ENCODE measurements at places on chromosomes 6 and 20.

DNA sequence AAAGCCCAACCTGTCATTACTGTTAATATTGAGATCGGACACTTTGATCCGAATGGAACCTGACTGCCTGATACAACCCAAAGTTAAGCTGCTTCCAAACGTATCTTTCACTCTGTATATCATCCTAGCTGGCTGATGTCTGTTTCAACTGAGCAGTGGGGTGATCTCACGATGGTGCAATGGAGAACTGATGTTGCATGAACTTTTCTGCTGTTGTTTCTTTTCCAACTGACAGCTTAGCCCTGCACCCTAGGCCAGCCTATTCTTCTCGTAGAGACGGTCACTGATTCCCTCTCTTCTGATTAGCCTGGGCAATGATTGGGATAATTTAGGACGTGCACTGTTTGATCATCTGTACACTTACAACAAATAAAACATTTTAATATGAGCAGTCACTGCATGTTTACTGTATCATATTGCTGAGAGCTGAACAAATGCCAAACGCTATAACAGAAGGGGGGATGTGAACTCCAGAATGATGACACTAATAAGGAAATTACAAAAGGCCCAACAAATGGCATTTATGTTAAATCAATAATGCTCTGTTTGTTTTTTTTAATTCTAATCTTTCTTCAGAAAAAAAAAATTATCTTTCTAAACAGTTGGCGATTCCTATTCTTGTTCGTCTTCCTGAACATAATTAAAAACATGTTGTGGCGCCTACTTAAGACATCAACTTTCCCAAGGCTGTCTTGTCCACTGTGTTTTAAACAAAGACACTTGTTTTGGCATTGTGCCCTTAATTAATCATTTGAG, 184.8 kb downstream of the ZNF217 start:
- DNase-seq = no peak

DNA sequence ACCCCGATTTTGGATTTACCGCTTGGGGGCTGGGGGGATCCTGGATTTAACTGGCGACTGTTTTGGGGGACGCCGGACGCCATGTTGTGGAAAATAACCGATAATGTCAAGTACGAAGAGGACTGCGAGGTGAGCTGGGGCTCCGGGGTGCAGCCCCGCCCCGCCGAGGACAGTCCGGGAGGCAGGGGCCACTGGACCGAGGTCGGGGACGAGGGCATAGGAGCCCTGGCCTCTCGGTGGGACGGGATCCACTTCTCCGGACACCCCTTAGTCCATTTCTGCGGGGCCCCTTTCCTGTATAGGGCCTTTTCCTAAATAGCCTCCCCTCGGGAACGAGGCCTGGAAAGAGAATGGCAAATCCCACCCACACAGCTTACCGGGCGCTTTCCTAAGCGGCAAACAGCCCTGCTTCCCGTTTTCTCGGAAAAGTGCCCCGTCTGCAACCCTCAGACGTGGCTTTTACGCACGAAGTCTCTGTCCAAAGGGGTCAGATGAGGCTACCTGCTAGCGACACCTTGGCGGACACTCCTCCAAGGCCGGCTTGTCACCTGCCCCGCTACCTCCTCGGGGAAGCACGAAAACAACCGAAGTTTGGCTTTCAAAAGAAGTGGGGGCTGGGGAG, 469 bp downstream of the TFAP2C start:
- no peak for DNase-seq

DNA sequence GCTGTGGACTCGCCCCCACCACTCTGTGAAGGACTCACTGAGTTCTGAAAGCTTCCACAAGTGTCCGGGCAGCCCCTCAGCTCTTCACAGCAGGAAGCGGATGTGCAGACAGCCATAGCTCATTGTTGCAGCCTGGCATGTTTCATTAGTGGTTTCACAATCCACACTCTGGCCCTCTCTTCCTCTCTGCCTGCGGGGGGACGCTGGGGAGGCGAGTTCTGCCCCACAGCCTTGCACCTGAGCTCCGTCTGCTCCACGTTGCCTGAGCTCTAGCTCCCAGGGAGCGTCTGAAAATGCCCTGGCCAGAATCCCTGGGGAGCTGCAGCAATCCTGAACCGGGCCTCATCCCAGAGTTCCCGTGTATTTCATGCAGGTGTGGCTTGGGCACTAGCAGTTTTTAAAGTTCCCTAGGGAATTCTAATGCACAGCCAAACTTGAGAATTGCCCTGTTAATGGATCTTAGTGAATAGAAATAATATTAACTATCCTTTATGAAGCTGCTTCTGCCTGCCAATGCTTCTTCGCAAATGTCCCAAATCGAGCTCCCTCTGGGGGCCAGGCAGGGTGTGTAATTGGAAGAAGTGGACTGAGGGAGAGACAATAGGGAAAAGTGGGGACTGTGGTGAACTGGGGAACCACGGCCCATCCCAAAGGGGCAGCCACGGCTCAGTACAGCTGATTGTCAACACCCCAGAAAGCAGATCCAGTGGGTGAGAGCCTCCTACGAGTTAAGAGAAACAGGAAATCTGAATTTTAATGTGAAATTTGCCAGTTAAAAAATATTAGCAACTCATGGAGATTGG, 51.5 kb downstream of the CTCFL start:
- DNase-seq = peak; percentile 71

DNA sequence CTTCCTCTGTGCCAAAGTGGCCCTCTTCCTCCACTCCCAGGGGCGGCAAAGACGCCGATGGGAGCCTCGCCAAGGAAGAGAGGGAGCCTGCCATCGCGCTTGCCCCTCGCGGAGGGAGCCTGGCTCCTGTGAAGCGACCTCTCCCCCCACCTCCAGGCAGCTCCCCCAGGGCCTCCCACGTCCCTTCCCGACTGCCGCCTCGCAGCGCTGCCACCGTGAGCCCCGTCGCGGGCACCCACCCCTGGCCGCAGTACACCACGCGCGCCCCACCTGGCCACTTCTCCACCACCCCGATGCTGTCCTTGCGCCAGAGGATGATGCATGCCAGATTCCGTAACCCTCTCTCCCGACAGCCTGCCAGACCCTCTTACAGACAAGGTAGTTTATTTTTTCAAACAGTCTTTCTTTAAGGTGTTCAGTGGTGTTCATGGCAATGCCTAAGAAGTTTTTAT, 64.9 kb downstream of the FNDC1 start:
- DNase-seq = no peak

DNA sequence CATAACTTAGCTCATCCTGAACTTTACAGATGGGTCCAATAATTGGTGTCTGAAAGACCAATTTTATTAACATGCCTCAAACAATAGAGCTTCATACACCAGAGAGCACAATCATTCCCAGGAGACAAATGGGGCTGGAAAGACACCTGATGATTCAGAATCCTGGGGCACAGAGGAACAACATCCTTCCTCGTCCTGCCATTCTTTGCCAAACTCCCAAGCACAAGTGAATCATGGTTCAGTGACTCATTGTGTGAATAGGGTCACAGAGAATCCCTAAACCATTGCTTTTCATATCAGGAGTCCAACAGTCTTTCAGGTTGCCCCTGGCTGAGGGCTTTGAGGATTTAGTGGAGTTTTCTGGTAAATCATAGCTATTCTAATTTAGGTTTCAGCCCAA, 266.4 kb upstream of the BMP2 start:
- DNase-seq = no peak

GRCh38 chr6:151111670-151112069, 128.1 kb upstream of the AKAP12 start:
- no peak for DNase-seq

- DNase-seq = no peak
These were observed 7.8 kb upstream of the GFOD1 start for GRCh38 chr6:13495112-13495776.

DNA sequence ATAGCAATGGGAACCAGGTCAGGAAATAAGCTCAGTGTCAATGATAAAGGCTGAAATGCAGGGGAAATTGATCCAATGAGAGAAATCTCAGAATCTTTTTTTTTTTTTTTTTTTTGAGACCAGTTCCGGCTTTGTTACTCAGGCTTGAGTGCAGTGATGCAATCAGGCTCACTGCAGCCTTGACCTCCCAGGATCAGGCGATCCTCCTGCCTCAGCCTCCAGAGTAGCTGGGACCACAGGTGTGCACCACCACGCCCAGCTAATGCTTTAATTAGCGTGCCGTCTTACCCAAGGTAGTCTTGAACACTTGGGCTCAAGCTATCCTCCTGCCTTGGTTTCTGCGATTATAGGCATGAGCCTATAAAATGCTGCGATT, 296.5 kb downstream of the ZNF217 start:
- no peak for DNase-seq

DNA sequence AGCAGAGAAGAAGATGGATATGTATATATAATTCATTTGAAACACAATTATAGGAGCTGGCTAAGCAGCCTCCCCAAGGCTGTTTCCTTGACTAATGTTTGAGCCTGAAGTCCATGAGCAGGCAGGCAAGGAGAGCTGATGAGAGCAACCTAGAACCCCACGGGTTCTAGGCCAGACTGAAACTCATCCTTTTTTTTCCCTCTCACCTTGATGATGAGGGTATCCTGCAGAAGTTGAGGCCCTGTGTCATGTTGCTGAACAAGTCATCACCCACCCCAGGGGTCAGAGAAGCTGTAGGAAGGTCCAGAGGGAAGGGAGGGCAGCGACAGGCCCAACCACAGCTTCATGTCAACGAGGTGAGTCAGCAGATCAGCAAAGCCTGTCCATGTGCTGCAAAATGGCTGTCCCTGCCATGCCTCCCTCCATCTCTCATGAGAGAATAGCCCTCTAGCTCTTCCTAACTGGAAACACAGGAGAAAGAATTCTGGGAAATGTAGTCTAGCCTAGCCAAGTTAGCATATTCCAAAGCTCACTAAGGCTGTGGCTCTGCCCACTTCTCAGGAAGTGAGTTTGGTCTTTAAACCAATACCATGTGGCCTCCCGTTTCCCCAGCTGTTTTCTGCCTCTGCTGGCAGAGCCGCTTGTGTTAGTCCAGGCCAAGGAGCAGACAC, 91.3 kb upstream of the DTNBP1 start:
- no peak for DNase-seq

DNA sequence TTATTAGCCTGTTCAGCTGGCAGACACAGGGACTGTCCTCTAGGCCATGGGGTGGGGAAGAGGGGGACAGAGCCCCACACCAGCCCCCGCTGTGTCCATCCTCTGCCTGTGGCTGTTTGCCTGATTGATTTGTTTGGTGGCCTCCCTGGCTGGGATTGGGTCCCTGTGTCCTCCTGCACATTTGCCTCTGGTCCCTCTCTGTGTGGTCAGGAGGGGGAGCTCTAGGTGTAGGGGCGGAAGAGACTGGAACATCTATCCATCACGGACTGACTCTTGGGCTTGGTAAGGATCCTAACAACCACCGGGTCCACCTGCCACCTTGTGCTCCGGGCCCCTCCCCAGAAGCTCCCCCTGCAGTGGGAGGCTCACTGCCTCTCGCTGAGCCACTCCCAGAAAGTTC, 38.4 kb upstream of the CCDC167 start:
- DNase-seq = no peak

- no peak for DNase-seq
These were observed 381.2 kb downstream of the C6orf118 start for GRCh38 chr6:164928057-164928727.

- no peak for DNase-seq
These were observed 452.9 kb downstream of the UTRN start for GRCh38 chr6:144737998-144738397.

GRCh38 chr6:6058054-6058444, 51.3 kb upstream of the NRN1 start:
- no peak for DNase-seq

GRCh38 chr6:156953127-156953478, 175.9 kb downstream of the ARID1B start:
- DNase-seq = no peak

GRCh38 chr6:56624728-56625069, 18.0 kb downstream of the DST start:
- DNase-seq = no peak

DNA sequence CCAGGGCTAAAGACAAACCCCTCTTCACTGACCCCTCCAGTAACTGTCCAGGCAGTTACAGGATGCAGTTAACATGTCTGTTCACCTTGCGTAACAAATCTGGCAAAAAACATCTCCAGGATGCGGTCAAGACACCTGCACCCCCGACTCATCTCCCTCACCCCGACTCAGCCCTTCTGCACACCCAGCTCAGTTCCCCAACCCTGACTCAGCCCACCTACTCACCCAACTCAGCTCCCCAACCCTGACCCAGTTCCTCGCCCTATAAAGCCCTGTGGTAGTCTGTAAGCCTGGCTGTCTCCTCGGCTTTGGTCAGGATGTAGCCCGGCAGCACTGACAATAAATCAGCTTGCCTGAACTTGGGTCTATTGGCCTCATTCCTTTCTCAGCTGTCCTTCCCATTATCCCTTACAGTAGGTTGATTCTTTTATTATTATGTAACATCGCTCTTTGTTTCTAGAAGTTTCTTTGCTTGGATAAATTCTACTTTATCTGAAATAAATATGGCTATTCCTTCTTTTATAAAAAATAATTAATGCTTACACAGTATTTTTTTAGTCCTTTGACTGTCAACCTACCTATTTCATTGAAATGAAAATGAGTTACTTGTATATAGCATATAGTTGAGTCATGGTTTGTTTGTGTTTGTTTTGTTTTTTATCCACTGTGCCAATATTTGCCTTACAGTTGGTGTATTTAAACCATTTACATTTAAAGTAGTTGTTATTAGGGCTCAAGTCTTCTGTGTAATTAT, 12.9 kb upstream of the ADTRP start:
- peak; percentile 16 for DNase-seq

DNA sequence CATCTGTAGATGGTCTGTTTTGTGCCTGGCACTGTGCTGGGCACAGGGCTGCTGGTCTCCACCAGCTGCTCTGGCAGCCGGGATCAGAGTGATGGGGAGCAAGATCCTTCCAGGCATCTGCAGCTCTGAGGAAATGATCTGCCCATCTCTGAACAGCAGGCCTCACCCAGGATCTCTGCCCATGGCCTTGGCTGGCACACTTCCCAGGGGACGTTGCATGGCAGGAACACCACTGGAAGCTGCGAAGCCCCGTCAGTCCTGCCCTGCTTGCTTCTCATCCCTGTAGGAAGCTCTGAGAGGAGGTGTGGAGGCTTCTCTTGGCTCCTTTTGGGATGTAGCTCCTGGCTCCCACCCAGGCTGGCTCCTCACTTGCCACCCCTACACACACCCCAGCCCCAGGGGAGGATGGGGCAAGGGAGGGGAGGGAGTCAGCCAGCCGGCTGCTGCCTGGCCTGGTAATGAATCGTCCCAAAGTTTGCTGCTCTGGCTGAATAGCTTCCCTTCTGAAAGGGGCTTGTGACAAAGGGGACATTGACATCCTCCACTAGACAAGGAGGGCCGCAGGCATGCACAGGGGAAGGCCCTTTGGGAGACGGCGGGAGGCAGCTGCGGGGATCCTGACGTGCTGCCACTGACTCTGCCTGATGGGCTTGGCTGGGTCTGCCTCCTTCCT, 108.9 kb downstream of the VEGFA start:
- no peak for DNase-seq

GRCh38 chr6:167469672-167470071, 144.8 kb downstream of the TTLL2 start:
- no peak for DNase-seq

DNA sequence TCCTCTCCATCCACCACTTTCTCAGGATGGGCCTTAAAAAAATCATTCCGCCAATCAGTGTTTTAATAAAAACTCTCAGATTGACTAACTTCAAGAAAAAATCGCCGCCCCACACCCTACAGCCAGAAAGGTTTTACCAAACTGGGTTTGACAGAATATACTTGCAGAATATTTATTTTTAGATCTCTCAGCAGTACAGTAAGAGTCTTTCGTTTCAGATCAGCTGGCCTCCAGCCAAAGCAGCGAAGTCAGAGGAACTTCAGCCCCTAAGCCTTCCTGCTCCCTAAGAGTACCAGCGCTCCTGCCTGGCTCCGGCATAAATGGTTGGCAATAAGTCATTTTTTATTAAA, 24.7 kb downstream of the TBC1D7 start:
- DNase-seq = peak; percentile 70

- DNase-seq = no peak
These were observed 51.9 kb downstream of the MYO6 start for GRCh38 chr6:75800708-75801505.

Measured in activated CD8-positive, alpha-beta T cell treated with anti-CD3 and anti-CD28 coated beads for 36 hours (primary cell).